ENCODE measurements at places on chromosomes 4 and X. TPM values are rescaled to one million over a fixed set of nuclear protein-coding genes. Genes with fewer than 3 reads are reported as not detected.

MAGEH1 gene
- total RNA-seq = 20.1 TPM

CNGA2 gene
- total RNA-seq = not detected

MAGEA12 gene
- 4.3 TPM for total RNA-seq

C4orf36 gene
- total RNA-seq = 0.72 TPM

RAB39B gene
- 1.3 TPM for total RNA-seq

RAB9B gene
- 2.3 TPM for total RNA-seq

DNA sequence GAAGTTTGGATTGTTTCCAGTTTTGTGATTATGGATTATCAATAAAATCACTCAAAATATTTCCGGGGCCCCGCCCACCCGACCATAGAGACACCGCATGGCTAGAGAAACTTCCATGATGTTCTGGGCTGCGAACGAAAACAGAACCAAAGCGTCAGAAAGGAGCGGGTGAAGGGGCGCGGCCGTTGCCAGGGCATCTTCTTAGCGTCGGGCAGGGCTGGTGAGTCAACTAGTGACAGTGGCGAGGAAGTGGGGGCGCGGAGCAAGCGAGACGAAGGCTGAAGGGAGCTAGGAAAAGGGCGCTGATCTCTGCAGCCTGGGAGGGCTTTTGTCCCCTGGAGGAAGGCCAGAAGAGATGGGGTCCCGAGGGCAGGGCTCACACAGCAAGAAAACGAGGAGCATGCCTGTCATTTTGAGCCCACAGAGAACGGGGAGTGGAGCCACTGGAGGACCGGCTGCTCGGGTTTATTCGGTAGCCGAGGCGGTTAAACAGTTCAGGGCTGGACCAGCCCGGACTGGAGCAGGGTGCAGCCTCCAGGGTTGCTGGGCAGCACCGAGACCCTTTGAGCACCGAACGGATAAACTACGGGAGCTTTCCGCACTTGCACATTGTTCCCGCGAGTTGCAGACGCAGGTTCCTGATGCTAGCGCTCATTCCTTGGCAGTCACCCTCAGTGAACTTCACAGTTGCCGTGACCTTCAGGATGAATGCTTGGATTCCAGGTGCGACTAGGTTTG, 298.1 kb upstream of the TRPC5 start:
- H3K4me1 ChIP-seq = peaks cover 6% of the 10 kb centered on the region
- H3K4me3 ChIP-seq = no peak overlapping the region
- no peak overlapping the region for H3K27ac ChIP-seq
- DNase-seq = no peak

DNA sequence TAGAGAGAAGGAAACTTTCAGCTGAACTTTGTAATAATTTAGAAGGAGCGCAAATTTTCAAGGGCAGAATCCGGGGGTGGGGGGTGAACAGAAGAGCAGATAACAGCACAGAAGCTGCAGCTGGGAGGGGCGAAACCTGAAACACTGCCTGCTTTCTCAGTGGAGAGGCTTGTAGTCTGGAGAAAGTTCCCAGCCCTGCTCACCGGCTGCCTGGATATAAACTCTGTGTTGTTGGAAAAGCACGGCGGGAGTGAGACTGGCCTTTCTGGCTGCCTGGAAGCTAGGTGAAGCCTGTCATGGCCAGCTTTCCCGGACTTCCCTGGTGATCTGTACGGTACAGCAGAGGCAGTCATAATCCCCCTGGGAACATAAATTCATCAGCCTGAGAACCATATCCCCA, 1352.1 kb upstream of the DIAPH2 start:
- H3K27ac ChIP-seq = no peak overlapping the region
- no peaks in the 10 kb centered on the region for H3K27me3 ChIP-seq
- DNase-seq = no peak

GRCh38 chr4:73347497-73347896, 56.6 kb upstream of the ALB start:
- H3K4me3 ChIP-seq = no peak overlapping the region
- H3K27me3 ChIP-seq = no peaks in the 10 kb centered on the region
- no peak overlapping the region for H3K27ac ChIP-seq
- DNase-seq = no peak
- H3K4me1 ChIP-seq = no peaks in the 10 kb centered on the region
- no peaks in the 10 kb centered on the region for H3K36me3 ChIP-seq

GRCh38 chr4:3598695-3599227, 66.5 kb upstream of the LRPAP1 start:
- H3K27ac ChIP-seq = no peak overlapping the region
- no peak overlapping the region for H3K4me3 ChIP-seq
- H3K27me3 ChIP-seq = peaks cover 5% of the 10 kb centered on the region
- H3K36me3 ChIP-seq = peaks cover 4% of the 10 kb centered on the region
- H3K4me1 ChIP-seq = no peaks in the 10 kb centered on the region
- no peak for DNase-seq

DNA sequence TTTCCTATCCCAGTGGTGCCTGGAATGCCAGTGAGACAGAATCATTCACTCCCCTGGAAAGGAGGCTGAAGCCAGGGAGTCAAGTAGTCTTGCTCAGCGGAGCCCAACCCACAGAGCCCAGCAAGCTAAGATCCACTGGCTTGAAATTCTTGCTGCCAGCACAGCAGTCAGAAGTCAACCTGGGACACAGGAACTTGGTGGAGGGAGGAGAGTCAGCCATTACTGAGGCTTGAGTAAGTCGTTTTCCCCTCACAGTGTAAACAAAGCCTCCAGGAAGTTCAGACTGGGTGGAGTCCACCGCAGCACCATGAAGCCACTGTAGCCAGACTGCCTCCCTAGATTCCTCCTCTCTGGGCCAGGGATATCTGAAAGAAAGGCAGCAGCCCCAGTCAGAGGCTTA, 283.2 kb upstream of the CPEB2 start:
- no peak overlapping the region for H3K4me3 ChIP-seq
- H3K36me3 ChIP-seq = no peaks in the 10 kb centered on the region
- H3K27ac ChIP-seq = no peak overlapping the region
- H3K27me3 ChIP-seq = no peaks in the 10 kb centered on the region

DNA sequence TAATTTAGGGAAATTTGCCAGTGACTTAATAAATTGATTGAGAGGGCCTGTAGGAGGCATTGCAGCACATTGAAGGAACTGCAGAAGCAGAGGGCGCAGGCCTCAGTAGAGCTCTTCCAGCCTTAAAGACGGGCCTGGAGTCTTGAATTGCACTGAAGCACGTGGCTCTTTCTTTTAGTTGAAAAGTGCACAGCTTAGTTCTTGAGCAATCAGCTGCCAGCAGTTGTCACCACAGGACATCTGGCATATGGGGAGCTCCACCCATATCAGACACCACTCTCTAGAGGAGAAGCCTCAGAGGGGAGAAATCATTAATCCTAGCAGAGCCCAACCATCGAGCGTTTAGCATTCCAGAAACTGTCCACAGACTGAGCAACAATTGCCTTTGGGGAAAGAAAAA, 16.0 kb upstream of the FGF16 start:
- no peak for DNase-seq
- peaks cover 2% of the 10 kb centered on the region for H3K27me3 ChIP-seq
- no peak overlapping the region for H3K27ac ChIP-seq
- H3K4me3 ChIP-seq = no peak overlapping the region
- no peaks in the 10 kb centered on the region for H3K36me3 ChIP-seq

DNA sequence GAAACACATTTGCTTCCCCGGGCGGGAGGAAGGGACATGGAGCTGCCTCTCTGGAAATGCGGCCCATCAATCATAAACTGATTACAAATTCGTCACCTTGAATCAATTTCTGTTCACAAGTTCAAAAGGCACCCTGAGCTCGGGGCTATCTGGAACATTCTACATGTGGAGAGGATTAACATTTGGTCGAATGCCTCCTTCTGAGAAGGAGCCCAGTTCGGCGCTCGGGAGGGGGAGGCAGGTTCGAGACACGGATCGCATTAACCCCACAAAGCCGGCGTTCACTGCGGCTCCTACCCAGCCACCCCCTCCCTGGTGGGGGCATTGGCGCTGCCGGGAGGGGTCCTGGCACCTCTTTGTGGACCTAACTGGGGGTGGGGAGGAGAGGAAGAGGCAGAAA, 108.0 kb downstream of the CPZ start:
- no peak overlapping the region for H3K27ac ChIP-seq
- H3K4me3 ChIP-seq = no peak overlapping the region
- H3K4me1 ChIP-seq = no peaks in the 10 kb centered on the region

DNA sequence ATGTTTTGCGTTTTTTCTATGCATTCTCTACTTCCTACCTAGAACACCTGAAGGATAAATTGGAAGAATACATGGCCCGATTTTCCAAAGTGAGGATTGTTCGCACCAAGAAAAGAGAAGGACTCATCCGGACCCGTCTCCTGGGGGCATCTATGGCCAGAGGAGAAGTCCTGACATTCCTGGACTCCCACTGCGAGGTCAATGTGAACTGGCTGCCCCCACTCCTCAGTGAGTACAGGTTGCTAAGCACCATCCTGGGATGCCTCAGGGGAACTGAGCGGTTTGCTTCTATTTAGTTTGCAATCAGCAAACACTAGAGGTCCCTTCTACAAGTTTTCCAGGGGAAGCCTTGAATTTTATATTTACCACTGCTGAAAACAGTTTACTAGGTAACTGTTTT, 359.3 kb upstream of the GALNT7 start:
- peaks cover 2% of the 10 kb centered on the region for H3K27me3 ChIP-seq
- H3K4me1 ChIP-seq = no peaks in the 10 kb centered on the region
- DNase-seq = no peak
- no peaks in the 10 kb centered on the region for H3K36me3 ChIP-seq
- no peak overlapping the region for H3K27ac ChIP-seq
- H3K4me3 ChIP-seq = no peak overlapping the region
